PC-9 (cell line): ENCODE measurements at places on chromosomes 3 and 15. TPM values are rescaled to one million over a fixed set of nuclear protein-coding genes. Genes with fewer than 3 reads are reported as not detected.

DNA sequence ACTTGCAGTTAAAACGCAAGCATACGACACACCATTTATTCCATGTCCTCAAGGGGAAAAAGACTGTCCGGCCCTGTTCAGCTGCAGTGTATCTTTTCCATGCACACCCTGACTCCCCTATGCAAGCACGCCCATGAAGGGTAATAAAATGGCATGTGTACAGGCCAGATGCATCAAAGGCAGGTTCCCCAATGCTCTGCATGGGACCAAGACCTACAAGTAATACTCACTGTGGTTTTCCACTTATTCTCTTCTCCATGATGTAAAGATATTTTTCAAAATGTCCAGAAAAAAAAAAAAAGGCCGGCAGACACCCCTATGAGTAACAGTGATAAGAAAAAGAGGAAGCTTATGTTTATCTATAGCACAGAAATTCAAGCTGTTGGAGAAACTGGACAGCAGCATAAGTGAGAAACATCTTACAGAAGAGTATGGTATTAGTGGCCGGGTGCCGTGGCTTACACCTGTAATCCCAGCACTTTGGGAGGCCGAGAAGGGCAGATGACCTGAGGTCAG lies 70.8 kb downstream of the MCF2L2 start:
- no peak overlapping the region for H3K27ac ChIP-seq
- no peaks in the 10 kb centered on the region for H3K36me3 ChIP-seq
- no peak for DNase-seq
- H3K4me3 ChIP-seq: no peak overlapping the region
- H3K27me3 ChIP-seq: no peaks in the 10 kb centered on the region

- H3K36me3 ChIP-seq: no peaks in the 10 kb centered on the region
- no peak overlapping the region for H3K27ac ChIP-seq
- no peak for DNase-seq
- no peaks in the 10 kb centered on the region for H3K27me3 ChIP-seq
- H3K4me1 ChIP-seq: peaks cover 2% of the 10 kb centered on the region
These were observed 174.9 kb downstream of the SMAD6 start for GRCh38 chr15:66876731-66877476.

DNA sequence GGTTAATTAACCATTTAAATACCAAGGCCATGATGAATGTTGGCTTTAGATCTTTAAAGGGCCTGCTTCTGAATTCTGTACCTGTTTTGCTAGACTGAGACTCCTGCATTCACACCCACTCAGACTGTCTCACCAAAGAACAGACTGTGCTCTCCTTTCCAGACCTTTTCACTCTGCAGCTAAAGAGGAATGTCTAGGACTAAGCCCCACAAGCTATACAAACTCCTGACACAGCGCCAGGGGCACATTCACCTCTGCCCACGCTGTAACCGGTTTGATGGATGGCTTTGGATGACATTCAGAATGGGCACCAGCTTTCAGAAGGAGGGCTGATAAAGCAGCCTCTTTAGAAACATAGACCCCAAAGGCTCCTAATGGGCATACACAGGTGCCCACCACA lies 200.1 kb downstream of the KCNMB2 start:
- no peaks in the 10 kb centered on the region for H3K4me1 ChIP-seq
- H3K27ac ChIP-seq: no peak overlapping the region
- no peaks in the 10 kb centered on the region for H3K36me3 ChIP-seq
- H3K27me3 ChIP-seq: no peaks in the 10 kb centered on the region
- DNase-seq: no peak

DNA sequence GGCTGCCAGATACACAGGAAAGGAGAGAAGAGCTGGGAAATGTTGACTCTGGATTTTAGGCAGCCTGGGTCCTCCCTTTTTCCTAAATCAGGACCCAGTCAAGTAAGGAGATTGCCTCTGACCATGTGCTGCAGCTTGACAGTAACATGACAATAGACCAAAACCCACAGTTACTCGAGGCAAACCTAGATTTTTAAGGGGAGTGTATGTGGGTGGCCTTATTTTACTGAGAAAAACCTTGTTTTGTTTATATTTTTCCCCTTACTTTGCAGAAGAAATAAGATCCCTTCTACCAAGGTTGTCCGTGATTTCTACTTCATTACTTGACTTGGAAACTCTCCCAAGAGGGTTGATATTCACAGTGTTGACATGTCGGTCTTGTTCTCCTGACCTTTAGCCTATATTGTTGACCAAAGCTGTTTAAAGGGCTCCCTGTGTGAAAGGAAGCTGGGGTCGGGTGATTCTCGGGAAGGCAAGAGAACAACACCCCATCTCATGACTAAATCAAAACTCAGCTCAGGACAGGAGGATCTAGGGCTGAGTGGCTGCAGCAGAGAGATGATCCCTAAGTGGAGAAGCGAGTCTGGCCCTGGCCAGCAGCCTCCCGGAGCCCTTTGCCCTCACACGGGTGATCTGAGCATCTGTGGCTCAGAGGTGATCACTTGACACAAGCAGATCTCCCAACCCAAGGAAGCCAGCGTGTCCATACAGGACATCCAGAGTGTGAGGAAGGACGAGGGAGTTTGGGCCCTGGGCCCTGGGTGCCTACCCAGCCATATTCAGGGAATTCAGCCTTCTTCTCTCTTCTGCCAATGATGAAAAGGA lies 31.0 kb upstream of the SLCO2A1 start:
- H3K4me3 ChIP-seq: no peak overlapping the region
- no peak overlapping the region for H3K27ac ChIP-seq
- H3K36me3 ChIP-seq: no peaks in the 10 kb centered on the region
- no peak for DNase-seq

GRCh38 chr3:182078929-182079328 lies 367.2 kb downstream of the SOX2 start:
- no peak overlapping the region for H3K4me3 ChIP-seq
- no peak for DNase-seq
- no peaks in the 10 kb centered on the region for H3K36me3 ChIP-seq
- H3K27me3 ChIP-seq: no peaks in the 10 kb centered on the region
- no peaks in the 10 kb centered on the region for H3K4me1 ChIP-seq
- H3K27ac ChIP-seq: no peak overlapping the region

GRCh38 chr15:51904931-51905330 lies 66.6 kb downstream of the LEO1 start:
- DNase-seq: no peak
- H3K36me3 ChIP-seq: peaks cover 21% of the 10 kb centered on the region
- peaks cover 27% of the 10 kb centered on the region for H3K4me1 ChIP-seq
- H3K27ac ChIP-seq: no peak overlapping the region
- H3K27me3 ChIP-seq: no peaks in the 10 kb centered on the region

- no peak overlapping the region for H3K4me3 ChIP-seq
- no peaks in the 10 kb centered on the region for H3K36me3 ChIP-seq
- H3K27ac ChIP-seq: no peak overlapping the region
- no peaks in the 10 kb centered on the region for H3K27me3 ChIP-seq
- DNase-seq: no peak
These were observed 10.8 kb downstream of the ITGA11 start for GRCh38 chr15:68421115-68421551.

DNA sequence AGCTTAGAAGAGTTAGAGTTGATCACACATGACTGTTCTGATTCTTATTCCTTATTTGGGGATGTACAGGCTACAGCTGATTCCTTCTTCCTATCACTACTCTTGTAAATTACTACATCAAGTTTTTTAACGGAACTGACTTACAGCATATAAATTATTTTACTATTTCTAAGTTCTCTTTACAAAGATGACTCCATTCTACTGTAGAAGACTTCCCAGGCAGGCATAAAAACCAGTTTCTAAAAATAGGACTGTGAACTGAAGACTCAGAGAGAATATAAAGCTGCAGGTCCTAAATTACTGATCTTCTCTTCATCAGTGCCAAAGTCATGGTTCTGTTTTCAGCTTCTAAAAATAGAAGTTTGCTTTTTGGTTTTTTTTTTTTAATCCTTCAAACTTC lies 38.9 kb downstream of the ANO10 start:
- H3K27ac ChIP-seq: no peak overlapping the region
- H3K27me3 ChIP-seq: no peaks in the 10 kb centered on the region
- H3K36me3 ChIP-seq: no peaks in the 10 kb centered on the region

- H3K27ac ChIP-seq: no peak overlapping the region
- no peaks in the 10 kb centered on the region; the same call in 1 of the 2 replicates for H3K27me3 ChIP-seq
- H3K36me3 ChIP-seq: no peaks in the 10 kb centered on the region
- no peak for DNase-seq
These were observed 404.4 kb upstream of the MDFIC2 start for GRCh38 chr3:70716832-70717231.

DNA sequence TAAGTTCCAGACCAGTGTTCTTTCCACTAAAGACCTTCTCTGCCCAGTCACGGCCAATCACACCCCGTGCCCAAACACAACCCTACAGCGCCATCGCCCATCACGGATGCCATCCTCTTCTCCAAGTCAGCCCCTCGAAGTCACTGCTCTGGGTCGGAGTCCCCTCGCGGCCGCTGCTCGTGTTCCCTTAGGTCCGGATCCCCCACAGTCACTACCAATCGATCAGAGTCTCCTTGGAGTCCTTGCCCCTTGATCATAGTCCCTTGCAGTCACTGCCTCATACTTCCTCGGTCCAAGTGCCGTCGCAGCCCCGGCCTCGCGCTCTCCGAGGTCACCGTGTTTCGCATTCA lies 461 bp downstream of the PCYT1A start:
- H3K27ac ChIP-seq: peak overlapping the region; percentile 81
- H3K36me3 ChIP-seq: no peaks in the 10 kb centered on the region
- no peak for DNase-seq
- peak overlapping the region; percentile 71 for H3K4me3 ChIP-seq
- H3K4me1 ChIP-seq: peaks cover 19% of the 10 kb centered on the region
- no peaks in the 10 kb centered on the region for H3K27me3 ChIP-seq

- H3K4me3 ChIP-seq: no peak overlapping the region
- H3K36me3 ChIP-seq: no peaks in the 10 kb centered on the region
- no peaks in the 10 kb centered on the region for H3K27me3 ChIP-seq
- H3K4me1 ChIP-seq: 0 out of 2 replicates have a peak, but pooled peaks cover 7% of the 10 kb centered on the region
- H3K27ac ChIP-seq: no peak overlapping the region
- DNase-seq: no peak
These were observed 52.2 kb upstream of the FAM98B start for GRCh38 chr15:38401701-38402100.

DNA sequence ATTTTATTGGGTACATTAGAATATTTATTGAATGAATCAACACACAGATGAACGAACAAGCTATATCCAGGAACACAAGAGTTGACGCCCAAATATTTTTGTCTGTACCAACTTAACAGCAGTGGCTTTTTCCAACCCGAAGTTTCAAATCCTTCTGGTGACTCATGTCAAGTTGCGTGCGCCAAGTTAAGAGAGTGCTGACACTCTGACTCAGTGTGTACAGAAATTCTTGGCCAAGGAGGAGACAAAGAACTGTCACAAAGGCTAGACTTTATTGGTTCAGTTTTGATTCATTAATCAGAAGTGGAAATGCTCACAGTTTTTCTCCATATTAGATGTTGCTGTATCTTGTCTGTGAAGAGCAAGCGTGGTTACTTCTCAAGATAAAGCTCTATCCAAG lies 59.6 kb upstream of the TSC22D2 start:
- H3K27ac ChIP-seq: peak overlapping the region; percentile 87
- peak; percentile 98 for DNase-seq
- H3K36me3 ChIP-seq: no peaks in the 10 kb centered on the region
- H3K4me3 ChIP-seq: no peak overlapping the region; the same call in 1 of the 2 replicates
- no peaks in the 10 kb centered on the region for H3K27me3 ChIP-seq

DNA sequence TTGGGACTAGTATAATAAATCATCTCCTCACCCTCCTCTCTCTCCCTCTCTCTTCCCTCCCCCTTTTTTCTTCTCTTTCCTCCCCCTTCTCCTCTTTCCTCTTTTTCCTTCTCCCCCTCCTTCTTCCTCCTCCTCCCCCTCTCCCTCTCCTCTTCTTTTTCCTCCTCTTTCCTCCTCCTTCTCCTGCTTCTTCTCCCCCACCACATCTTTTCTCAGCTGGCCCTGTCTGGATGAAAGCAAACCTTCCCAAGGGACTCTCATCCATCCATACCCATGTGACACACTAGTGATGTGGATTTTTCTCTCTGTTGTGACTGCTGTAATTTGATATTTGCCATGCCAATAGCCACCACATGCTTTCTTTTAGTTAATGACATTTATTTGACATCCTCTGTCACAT lies 127.2 kb downstream of the EBLN2 start:
- no peak overlapping the region for H3K4me3 ChIP-seq
- no peak for DNase-seq
- H3K27me3 ChIP-seq: no peaks in the 10 kb centered on the region
- no peaks in the 10 kb centered on the region for H3K4me1 ChIP-seq
- no peaks in the 10 kb centered on the region for H3K36me3 ChIP-seq

CDHR4 gene
- total RNA-seq: 2.0 and 3.5 TPM in 2 replicates

CX3CR1 gene
- not detected in 2 replicates for total RNA-seq

EAF2 gene
- 0.90 and 2.0 TPM in 2 replicates for total RNA-seq
